ENCODE measurements at places on chromosomes 7 and 10.

DNA sequence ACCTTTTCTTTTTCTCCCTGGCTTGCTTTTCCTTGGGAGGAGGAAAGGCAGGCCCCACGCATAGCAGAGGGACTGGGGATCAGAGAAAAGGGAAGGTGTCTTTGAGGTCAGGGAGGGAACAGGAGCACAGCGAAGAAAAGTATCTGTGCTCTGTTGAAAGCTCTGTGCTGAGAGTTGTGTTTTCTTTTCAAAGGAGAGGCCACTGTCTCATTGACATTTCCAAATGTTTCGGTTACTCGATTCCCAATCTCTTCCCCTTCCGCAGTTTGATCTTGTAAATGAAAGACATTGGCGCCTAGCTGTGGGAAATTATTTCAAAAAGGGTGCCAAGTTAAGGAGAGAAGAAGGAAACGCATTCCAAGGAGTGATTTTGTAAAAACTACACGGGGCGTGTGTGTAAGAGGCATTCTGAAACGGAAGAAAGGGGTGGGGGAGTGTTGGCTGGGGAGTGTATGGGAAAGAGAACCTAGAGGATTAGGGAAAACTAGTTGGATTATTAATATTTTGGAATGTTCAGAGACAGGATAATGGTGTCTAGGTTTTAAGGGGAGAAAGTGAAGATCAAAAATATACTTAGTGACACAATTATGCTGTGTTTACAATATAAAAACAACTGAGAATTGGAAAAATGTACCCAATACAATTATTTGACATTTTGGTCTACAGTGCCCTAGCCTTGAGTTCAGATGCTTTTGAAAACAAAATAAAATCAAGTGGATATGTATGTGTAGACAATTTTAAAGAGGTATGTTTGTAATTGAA lies 708 bp downstream of the KLHDC10 start:
- DNase-seq: no peak

- DNase-seq: peak; percentile 47
Observed at GRCh38 chr10:117477961-117478670, 64.4 kb upstream of the EMX2 start.

DNA sequence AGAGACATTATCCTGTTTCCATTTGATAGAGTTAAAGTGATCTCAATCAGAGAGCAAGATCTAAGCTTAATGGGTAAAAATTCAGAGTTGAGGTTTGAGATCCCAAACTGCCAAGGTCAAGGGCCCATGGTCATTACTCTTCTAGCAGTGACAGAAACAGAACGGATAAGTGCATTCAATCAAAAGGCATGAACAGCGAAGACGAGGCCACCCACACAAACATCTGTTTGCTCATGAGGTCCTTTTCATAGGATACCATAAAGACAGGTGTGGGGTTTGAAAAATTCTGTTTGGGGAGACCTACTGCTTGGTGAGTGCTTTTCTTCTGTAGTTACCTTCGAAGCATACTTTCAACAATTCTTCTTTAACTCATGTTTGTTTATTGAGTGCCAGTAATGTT lies 58.3 kb downstream of the SEMA3C start:
- DNase-seq: no peak

DNA sequence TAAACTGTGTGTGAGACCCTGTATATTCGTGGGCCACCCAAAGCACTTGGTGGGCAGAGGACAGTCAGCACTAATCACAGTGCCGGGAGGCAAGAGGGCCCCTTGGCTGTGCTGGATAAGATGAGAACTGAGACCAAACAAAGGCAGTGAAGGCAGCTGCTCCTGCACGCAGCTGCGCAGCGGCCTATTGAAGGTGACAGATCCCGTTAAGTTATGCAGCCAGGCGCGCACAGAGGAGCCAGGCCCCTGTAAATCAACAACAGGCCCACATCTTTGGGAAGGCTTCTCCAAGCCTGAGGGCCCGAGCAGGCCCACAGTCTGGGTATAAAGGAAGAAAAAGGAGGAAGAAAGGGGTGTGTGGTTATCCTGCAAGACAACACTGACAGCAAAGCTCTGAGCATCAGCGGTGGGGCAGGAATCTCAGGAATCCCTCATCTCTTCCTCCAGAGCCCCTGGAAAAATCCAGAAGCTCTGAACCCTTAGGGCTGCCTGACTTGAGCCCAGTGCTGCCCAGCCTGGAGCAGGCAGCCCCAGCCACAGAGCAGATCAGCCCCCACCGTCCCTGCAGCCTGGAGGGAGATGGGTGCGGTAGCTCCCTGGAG lies 154.2 kb downstream of the ARHGAP12 start:
- no peak for DNase-seq

GRCh38 chr7:158778471-158778870 lies 50.8 kb downstream of the ESYT2 start:
- no peak for DNase-seq

DNA sequence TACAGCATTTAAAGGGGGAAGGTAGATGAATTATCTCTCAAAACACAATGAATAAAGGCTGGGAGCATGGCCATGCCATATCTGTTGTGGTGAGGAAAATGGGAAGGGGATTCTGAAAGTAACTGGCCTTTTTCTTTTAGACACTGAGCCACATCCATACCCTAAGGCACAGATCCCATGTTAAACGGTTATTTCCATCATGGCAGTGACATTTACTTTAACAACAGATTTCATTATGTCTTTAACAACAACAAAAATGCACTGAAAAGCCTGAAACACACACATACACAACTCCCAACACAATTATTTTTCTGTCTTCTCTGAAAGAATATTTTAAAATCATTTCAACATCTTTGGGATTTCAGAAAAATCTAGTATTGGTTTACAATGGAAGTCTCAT lies 176.1 kb upstream of the FZD1 start:
- DNase-seq: no peak

- DNase-seq: no peak
Observed at GRCh38 chr10:113305871-113306270, 247.0 kb upstream of the HABP2 start.

GRCh38 chr7:129100827-129101166 lies 43.7 kb upstream of the TSPAN33 start:
- DNase-seq: no peak

GRCh38 chr7:41918597-41918996 lies 215.7 kb upstream of the INHBA start:
- no peak for DNase-seq

DNA sequence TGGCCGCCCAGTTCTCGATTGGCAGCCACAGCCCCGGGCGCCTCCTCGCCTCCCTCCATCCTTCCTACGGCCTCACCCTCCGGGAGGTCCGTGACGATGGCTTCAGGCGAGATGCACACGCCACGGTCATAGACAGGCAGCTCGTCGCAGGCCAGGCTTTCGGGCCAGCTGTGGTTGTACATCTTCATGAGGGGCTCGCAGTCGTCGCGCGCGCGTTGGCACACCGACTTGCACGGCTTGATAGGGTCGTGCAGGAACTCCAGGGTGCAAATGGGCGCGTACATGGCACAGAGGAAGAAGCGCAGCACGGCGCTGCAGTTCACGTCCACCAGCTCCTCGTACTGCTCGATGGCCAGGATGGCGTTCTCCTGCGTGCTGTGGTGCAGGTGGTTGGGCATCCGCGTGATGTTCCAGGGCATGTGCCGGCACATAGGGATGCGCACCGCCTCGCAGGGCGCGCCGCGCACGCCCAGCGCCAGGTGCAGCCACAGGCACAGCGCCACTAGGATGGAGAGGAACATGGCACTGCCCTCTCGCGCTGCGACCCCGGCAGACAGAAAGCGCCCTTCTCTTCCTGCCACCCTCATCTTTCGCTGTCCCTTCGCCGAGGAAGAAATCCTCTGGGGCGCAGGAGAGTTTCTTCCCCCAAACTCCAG lies 472 bp downstream of the SFRP4 start:
- no peak for DNase-seq

GRCh38 chr7:116614499-116615262 lies 57.3 kb upstream of the MET start:
- DNase-seq: no peak

GRCh38 chr7:116451957-116452729 lies 47.4 kb upstream of the CAV2 start:
- DNase-seq: no peak

DNA sequence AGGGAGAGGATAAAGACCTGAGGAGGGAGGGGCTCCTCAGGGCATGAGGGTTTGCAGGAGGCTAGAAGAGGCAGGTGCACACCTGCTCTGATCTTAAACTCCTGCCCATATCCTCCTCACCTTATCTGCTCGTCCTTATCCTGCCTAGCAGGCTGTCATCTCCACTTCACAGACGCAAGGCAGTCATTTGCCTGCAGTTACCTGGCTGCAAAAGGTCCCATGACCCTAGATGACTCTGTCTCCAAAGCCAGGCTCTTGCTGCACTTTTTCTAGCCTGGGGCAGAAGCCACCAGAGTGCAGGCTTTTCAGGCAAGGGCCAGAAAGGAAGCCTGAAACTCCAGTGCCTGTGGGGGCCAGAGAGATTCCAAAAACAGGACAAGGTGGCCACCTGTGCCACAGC lies 1.7 kb upstream of the ZNF853 start:
- DNase-seq: no peak

DNA sequence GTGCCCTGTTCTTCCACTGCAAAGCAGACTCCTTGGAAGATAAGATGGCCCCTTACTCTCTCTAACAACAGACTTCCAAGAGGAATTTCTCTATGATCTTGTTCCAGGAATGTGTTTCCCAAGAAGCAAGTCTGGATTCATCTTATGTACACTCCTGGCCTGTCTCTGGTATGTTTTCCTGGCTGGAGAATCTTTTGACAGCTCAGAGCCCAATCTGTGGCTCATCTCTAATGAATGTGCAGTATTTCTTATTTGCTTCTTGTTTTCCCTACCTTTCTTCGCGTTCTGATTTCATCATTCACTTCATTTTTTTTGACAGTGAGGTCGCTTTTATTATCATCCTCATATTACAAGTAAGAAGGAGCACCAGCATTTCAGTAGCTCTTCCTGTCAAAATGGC lies 53.0 kb upstream of the PITRM1 start:
- DNase-seq: no peak

DNA sequence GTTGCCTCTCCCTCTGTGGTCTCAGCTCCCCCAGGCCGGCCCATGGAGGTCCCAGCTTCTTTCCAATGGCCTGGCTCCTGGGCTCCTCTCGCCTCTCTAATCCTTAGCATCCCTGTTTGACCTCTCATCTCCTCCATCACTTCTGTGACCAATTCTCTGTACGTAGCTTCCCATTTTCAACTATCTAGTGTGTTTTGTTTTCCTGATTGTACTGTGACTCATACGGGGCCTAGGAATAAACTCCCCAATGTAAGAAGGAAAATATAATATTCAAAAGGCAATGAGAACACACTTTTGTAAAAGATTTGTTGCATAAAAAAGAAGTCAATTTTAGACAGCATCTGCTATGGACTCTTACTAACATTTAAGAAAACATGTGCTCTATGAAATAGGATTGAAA lies 90.3 kb downstream of the MKX start:
- DNase-seq: no peak

DNA sequence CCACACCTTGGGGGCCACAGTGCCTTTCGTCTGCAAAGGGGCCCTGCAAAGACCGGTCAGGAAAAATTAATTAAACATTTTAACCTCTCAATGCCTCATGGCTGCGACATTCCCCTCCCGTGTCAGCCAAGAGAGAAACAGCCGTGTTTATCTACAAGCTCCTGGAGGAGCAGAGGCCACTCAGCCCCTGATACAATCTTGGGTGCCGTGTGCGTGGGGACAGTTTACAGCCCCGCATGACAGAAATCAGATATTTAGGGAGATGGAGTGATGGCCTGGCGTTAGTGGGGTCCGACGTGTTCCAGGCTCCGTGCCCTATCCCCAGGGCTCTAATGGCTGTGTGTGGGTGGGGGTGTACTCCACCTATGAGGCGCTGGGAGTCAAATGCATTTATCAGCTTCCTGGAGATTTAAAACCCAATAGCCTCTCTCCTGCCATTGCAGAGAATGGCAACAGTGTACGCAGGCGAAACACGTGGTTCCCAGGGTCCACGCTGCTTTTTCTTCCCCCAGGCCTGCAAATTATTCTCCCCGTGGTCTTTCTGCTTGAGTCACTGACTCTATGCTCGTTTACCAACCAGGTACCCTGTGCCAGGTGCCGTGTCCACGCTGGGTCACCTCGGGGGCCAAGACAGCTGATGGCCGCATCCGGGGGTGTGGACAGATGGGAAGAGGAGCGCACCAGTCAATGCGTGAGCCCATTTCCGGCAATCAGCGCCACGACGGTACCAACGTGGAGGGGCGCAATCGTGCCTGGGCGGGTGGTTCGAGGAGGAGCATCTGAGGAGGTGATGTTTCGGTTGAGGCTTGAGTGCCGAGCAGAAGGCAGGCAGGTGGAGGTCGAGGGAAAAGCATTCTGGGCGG lies 26.6 kb upstream of the PSMG3 start:
- no peak for DNase-seq

DNA sequence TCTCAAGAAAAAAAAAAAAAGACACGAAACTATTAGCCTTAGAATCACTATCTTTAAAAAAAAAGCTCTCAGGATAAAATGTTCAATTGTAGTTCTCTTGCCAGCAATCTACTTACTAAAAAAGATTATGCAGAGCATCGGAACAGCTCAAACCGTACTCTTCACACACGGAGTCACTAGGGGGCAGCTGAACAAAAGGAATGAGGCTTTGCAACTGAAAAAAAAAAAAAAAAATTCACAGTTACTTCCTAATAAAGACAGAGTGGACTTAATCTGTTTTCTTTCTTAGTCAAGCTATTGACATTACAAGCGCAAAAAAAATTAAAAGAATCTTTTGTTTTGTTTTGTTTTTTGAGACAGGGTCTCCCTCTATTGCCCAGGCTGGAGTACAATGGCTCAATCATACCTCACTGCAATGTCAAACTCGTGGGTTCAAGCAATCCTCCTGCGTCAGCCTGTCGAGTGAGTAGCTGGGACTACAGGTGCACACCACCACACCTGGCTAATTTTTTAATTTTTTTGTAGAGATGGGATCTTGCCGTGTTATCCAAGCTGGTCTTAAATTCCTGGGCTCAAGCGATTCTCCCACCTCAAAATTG lies 11.5 kb downstream of the PMS2 start:
- peak; percentile 85 for DNase-seq

- DNase-seq: no peak
Observed at GRCh38 chr10:101812606-101813005, 5.6 kb downstream of the OGA start.
